ENCODE measurements at places on chromosomes 2 and 18.

DNA sequence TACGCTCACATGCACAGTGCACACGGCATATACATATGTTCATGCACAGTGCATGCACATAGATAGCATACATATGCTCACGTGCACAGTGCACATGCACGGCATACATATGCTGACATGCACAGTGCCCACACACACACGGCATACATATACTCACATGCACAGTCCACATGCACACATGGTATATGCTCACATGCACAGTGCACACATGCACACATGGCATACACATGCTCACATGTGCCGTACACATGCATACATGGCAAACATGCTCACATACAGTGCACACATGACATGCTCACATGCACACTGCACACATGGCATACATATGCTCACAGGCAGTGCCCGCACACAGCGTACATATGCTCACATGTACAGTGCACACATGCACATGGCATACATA, 97.7 kb upstream of the CTDP1 start:
- no peak for DNase-seq

GRCh38 chr2:177989029-177989885, 83.3 kb downstream of the PDE11A start:
- DNase-seq, result no peak

GRCh38 chr18:4102901-4103300, 352.2 kb downstream of the DLGAP1 start:
- no peak for DNase-seq

DNA sequence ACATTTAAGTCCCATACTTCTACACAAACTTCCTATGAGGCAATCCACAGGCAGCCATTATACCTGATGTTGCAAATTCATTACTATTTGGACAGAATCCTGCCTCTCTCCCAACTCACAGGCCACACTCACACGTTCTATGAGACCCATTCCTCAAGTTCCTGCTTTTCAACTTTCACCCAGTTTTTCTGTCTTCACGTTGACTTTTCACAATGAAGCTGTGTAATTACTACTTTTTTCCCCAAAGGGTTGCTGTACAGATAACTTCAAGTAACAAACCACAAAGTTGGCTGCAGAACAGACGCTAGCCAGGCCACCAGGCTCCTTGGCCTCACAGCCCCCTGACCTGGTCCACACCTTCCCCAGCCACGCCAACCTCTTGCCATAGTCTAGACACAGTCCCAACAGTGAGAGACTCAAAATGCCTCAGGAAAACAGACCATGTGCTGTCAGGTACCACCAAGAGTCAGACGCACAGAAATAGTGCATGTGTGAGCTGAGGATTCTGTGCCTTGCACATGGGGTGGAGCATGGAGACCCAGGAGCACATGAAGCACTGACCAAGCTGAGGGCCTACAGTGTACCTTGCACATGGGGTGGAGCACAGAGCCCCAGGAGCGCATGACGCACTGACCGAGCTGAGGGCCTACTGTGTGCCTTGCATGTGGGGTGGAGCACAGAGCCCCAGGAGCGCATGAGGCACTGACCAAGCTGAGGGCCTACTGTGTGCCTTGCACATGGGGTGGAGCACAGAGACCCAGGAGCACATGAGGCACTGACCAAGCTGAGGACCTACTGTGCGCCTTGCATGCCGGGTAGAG, 61.0 kb downstream of the EIPR1 start:
- no peak for DNase-seq

GRCh38 chr2:169468841-169469240, 10.5 kb upstream of the BBS5 start:
- no peak for DNase-seq

GRCh38 chr2:45843136-45843535, 191.7 kb downstream of the PRKCE start:
- no peak for DNase-seq

- DNase-seq, result no peak
Measured at GRCh38 chr2:203580844-203581243, 45.7 kb upstream of the RAPH1 start.

DNA sequence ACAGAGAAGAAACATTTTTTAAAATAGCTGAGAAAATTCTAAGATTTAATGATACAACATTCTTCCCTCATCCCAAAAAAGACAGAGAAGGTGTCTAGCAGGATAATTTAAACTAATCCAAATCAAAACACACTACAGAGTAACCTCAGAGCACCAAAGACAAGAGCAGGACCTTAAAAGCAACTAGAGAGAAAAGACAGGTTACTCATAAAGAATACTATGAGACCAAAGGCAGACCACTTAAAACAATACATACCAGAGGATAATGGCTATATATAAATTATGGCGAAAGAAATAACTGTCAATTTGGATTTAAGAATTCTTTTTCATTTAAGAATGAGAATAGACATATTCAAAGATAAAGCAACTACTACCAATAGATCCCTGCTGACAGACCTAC, 40.0 kb downstream of the HDLBP start:
- DNase-seq, result no peak

DNA sequence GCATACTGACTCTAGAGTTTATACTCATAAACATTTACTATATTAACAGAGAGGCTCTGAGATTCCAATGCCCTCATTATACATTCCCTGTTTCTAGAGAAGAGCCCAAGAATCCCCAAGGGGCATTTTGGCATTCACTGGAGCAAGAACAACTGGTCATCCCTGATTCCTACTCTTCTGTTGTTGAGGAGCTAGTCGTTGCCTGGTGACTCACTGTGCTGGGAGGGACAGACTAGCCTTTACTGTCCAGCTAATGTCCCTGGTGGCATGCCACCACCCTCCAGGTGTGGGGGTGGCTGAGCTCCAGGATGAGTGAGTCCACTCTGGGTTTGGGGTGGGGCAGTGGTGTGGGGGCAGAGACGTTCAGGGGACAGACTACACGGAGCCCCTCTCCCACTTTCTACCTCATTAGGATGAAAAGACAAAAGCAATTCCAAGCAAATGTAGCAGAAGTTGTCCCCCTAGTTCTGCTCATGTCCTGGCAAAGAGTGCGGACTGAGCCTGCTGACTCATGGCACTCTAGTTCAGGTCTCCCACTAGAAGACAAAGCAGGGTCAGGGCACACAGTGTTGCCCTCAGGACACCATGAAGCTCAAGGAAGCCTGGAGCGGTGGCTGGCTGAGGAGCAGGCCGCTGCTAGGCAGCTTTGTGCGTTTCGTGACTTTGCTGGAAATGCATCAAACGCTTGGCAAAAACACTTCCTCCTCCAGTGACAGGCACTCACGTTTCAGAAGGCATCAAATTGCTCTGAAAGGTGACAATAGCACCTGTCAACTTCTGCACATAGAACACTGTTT, 49.4 kb downstream of the RHOB start:
- peak; percentile 45 for DNase-seq

DNA sequence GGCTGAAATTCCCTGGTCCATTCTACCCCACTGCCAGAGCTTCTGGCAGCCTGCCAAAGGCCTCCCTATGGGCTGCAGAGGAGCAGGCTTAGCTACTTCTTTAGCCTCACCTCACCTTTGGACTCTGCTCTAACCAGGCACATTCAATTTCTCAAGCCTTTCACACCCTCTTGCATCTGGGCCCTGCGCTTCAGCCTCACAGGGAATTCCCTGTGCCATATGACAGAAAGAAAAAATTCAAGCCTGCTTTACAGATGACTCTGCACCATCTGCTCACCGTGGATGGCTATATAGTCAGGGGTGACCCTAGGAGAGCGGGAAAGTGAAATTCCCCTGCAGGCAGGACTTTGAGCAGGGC, 62.5 kb downstream of the REEP1 start:
- DNase-seq, result no peak

- DNase-seq, result no peak
Measured at GRCh38 chr2:64637000-64637635, 16.6 kb downstream of the SERTAD2 start.

- DNase-seq, result no peak
Measured at GRCh38 chr2:197205585-197206215, 104.9 kb downstream of the ANKRD44 start.

- DNase-seq, result no peak
Measured at GRCh38 chr2:172052000-172052983, 33.0 kb upstream of the DLX1 start.

DNA sequence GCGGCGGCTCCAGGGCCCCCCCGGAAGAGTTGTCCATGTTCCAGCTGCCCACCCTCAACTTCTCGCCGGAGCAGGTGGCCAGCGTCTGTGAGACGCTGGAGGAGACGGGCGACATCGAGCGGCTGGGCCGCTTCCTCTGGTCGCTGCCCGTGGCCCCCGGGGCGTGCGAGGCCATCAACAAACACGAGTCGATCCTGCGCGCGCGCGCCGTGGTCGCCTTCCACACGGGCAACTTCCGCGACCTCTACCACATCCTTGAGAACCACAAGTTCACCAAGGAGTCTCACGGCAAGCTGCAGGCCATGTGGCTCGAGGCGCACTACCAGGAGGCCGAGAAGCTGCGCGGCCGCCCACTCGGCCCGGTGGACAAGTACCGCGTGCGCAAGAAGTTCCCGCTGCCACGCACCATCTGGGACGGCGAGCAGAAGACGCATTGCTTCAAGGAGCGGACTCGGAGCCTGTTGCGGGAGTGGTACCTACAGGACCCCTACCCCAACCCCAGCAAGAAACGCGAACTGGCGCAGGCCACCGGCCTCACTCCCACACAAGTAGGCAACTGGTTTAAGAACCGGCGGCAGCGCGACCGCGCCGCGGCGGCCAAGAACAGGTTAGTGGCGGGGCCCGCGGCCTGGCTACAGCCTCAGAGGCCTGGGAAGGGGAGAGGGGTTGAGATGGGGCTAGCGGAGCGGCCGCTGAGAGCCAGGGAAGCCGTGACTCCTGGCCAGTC, 965 bp downstream of the SIX3 start:
- no peak for DNase-seq

DNA sequence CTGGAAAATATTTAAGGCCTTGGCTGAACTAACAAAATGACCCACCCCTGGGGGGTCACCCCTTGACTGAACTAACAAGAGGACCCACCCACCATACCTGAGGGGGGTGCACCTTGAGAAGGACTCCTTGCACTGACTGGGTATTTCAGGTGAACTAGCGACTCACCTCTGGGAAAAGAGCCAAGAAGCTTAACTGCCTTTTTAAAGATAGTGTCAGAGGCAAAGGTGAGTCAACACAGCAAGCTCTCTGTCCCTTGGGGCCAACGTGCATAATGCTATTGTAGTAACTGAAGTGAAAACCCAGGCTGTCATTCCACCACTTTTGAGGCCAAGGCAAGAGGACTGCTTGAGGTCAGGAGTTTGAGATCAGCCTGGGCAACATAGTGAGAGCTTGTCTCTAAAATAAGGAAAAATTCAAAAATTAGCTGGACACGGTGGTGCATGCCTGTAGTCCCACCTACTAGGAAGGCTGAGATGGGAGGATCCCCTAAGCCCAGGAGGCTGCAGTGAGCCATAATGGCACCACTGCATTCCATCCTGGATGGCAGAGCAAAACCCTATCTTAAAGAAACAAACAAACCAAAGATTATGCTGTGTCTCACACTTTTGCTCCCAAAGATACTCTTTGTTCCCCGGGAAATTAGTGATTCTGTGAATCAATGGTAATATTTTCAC, 36.4 kb upstream of the ZCCHC2 start:
- DNase-seq, result no peak

DNA sequence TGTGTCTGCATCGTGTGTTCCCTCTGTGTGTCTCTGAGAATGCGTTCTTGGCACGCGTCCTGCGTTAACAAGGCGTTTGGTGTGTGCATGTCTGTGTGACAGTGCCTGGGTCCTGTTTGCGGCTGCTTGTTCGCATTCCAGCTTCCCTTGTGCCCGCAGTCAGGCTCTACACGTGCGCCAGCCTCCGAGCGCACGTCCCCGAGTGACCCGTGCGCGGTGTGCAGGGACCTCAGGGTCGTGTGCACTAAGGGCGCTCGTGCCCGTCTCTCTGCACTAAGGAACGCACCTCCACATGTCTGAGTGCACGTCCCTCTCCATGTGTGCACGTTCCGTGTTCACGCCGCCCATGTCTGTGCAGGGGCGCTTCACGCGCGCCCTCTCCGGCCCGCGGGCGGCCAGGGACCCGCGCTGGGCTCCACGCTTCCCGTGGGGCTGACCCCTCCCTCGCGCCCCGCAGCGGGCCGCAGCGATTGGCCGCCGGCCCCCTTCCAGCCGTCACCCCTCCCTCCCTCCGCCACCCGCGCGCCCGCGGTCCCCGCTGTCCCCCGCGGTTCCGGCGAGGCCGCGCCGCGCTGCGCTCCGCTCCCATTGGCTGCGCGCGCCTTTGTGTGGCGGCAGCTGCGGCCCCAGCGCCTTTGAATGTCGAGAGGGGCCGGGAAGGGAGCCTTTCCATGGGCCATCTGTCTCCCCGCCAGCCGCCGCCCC, 229.4 kb downstream of the HAUS1 start:
- DNase-seq, result no peak

- DNase-seq, result no peak
Measured at GRCh38 chr2:10601866-10602566, 87.8 kb downstream of the NOL10 start.

DNA sequence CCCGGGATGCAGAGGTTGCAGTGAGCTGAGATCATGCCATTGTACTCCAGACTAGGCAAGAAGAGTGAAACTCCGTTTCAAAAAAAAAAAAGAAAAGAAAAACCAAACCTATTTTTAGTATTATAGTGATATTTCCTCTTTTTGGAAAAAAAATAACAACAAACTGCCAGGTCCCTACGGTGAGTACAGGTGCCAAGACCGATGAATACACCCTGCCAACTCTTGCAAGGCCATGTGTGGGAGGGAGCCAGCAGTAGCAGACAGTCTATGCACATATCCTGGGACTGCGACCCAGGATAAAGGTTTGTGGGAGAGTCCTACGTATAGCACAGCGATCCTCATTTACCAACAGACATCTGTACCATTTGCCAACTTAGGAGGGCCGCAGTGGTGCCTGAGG, 69.6 kb upstream of the DNMT3A start:
- DNase-seq, result no peak

- peak; percentile 32 for DNase-seq
Measured at GRCh38 chr2:174495365-174496012, 8.7 kb upstream of the GPR155 start.

DNA sequence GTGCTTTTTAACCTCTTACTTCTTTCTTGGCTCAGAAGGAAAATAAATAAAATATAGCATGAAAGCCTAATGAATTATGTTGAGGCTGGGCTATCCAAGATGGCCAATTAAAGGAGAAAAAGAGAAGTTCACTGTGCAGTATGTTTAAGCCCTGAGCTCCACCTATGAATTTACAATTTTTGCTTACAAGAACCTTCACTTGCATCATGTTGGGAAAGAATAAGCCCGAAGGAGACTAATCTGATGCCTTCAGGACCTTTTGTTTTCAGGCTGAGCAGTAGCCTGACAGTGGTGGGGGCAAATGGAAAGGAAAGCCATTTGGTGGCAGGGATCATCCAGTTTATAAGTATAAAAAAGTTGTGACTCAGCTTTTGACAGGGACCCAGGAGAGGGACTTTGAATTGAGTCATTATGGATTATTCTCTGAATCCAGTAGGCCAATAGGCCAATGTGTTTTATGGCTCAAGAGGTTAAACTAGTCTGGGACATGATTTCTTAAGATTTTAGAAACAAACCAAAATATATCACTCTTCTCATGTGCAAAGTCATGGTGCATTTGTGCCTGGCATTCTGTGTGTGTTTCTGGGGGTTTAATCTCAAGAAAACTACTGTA, 56.9 kb downstream of the E2F6 start:
- no peak for DNase-seq

Measured in tibial artery (tissue), 4 donors.